Eye (tissue), 1 donor: ENCODE measurements at places on chromosomes 5 and 9.

- DNase-seq, result no peak
Observed at GRCh38 chr5:35067985-35068384, 20.2 kb upstream of the AGXT2 start.

GRCh38 chr9:107274953-107275422, 8.1 kb upstream of the RAD23B start:
- peak; percentile 42 for DNase-seq

- DNase-seq, result peak; percentile 69
Observed at GRCh38 chr9:104860263-104860662, 67.7 kb downstream of the ABCA1 start.

DNA sequence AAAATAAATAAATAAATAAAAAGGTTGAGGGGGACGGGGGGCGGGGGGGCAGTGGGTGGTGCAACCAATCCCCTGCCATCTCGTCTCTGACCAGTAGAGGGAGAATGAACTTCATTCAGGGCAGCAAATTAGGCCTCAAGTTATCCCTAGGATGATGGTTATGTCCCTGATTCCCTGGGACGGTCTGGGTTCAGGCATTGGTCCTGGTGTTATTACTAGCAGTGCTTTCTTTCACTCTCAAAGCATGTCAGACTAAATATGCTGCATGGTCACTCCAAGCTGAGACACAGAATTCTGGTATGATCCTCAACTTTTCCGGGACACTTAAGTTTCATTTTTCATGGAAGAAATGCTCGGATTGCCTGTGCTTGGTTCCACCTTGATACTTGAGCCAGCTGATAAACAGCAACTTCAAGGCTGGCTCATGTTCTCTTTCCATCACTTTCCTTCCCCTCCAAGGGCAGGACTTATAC, 59.4 kb downstream of the DAP start:
- peak; percentile 73 for DNase-seq

DNA sequence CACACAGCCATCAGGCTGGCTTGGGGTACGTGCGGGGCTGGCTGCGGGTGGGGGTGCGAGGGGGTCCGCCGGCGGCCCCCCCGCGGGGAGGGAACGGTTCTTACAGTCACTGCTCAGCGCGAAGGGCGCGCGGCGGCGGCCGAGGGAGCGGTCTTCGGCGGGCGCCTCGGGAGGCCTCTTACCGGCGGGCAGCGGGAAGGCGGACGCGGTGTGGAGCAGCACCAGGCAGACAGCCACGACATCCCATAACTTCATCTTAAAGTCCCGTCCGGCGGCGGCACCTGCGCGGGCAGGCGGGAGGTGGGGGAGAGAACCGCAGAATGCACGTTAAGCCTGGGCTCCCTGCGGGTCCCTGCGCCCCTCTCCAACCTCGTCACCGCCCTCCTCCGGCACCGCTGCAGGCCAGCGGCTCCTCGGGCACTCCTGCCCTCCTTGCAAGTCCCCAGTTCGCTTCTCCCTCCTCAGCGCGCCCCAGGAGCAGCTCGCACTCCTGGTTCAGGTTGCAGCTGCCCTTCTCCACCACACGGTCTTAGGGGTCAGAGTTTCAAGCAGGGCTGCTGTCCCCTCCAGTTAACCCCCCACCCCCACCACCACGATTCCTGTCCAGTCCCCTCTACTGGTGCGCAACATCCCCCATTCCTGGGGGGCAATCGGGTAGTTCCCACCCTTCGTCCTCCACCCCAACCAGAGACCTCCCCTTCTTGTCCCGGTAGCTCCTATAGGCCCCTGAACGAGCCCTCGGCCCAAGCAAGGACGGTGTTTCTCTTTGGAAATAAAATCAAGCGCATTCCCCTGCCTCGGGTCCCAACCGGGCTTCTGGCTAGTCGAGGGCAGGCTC, 5.1 kb downstream of the GDNF start:
- peak; percentile 68 for DNase-seq

DNA sequence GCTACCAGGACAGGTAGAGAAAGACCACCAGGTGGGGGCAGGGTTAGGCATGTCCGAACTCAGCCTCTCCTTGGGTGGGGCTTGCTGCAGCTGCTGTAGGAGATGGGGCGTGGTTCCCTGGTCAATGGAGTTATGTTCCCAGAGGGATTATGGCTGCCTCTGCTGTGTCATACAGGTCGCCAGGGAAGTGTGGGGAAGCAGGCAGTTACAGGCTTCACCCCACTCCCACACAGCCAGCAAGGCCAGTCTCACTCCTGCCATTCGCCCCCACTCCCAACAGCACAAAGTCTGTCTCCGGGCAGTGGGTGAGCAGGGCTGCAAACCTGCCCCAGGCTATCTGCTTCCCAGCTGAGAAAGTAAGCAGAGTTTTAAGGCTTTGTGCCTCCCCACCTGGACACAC, 20.0 kb upstream of the CEP72 start:
- no peak for DNase-seq

DNA sequence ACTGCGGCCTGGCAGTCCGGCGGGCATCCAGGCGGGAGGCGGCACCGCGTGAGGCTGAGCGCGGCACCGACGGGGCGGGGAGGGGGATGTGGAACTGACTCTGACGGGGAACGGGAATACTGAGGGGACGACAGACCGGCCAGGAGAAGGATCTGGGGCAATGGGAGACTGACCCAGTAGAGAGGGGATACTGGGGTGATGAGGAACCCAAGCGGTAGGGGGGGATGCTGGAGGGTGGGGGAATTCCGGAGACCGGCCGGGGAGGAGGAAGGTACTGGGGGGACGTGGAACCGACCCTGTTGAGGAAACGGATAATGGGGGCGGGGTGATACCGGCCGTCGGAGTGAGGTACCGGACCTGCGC, 423 bp downstream of the IPPK start:
- no peak for DNase-seq

- DNase-seq, result no peak
Observed at GRCh38 chr5:14855366-14855765, 16.2 kb downstream of the ANKH start.

DNA sequence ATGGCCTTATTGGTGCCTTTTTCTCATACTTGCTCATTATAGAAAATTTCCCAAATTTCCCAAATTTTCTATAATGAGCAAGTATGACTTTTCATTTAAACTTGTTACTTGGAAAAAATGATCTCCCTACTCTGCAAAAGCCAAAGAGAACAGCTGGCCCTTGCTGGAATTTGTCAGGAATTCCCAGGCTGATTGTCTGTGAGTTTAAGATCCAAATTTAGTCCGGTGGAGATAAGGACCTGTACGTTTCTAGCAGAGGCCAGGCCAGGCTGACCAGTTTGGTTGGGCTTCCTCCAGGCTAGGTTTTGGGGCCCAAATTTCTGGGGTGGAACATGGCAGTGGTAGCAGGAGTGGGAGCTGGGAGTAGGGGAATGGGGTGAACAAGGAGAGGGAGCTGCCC, 51.9 kb downstream of the NEURL1B start:
- DNase-seq, result no peak

- DNase-seq, result no peak
Observed at GRCh38 chr5:108238936-108239887, 142.7 kb downstream of the FBXL17 start.

- DNase-seq, result peak; percentile 75
Observed at GRCh38 chr9:136769710-136770191, 5.4 kb upstream of the LCN15 start.

DNA sequence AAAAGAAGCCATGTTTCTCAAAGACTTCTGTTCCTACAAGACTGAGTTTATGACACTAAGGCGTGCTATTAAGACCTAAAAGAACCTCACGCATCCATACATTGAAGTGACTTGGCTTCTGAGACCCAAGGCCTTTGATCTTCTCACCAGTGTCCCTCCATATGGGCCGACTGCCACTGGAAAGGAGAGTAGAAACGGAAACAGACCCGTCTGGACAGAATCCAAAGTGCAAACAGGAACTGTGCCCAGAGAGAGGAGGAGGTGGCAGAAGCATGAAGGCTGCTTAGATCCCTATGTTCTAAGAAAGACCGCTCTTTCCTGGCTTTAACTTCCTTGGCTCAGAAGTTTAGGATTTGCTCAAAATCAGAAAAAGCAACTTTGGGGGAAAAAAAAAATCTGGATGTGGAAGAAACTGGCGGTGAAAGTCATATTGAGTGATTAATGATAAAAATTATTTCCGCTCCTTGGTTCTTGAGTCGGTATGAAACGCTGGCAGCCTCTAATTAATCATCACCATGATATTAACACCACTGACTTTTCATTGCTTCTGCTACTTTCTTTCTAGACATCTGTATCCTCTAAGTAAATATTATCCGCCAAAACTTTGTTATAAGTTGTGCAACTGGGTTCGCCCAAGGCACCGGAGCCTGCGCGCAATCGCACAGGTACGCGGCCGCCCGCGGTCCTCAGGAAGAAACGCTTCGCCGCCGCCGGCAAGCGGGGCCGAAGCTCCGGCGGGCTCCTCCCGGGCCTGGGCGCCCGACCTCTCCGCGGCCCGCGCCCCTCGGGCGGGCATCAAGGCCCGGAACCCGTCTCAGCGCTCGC, 726 bp downstream of the DAP start:
- peak; percentile 77 for DNase-seq

DNA sequence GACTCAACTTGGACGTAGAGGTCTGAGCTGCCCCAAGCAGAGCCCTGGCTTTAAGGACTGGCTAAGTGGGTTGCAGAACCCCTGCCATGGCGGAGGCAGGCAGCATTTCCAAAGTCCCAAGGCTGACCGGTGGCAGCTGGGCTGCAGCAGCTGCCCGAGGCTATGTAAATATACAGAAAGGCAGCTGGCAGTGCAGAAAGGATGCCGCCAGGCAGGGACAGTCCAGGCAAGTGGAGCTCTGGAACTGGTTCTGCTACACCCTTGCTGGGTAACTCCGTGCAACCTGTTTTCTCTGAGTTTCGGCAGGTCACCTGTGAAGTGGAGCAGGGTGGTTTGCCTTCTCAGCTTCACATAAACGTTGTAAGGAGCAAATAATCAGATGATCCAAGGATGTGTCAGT, 46.0 kb downstream of the SHB start:
- peak; percentile 75 for DNase-seq

DNA sequence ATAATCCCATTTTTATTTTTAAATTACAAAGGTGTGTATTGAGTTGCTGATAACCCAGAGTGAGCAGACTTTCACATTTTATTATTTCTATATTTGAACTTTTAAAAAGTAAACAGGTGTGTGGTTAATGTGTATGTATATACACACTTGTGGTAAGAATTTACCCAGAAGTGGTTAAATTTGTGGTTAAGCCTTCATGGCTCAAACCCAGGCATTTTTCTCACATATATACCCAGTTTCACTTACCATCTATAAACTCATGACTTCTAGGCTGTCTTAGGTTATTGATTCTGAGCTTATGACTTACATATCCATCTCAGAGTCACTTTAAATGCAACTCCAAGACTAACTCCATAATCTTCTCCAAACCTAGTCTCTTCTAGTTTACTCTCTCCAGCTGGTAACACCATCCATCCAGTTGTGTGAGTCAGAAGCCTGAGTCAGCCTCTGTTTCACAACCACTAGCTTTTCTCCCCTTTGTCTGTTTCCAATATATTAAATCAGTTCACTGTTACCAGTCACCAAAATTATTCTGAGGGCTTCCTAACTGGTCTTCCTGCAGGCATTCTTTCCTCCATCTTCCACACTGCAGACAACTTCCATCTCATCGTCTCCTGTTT, 20.2 kb downstream of the ZBED3 start:
- DNase-seq, result no peak

DNA sequence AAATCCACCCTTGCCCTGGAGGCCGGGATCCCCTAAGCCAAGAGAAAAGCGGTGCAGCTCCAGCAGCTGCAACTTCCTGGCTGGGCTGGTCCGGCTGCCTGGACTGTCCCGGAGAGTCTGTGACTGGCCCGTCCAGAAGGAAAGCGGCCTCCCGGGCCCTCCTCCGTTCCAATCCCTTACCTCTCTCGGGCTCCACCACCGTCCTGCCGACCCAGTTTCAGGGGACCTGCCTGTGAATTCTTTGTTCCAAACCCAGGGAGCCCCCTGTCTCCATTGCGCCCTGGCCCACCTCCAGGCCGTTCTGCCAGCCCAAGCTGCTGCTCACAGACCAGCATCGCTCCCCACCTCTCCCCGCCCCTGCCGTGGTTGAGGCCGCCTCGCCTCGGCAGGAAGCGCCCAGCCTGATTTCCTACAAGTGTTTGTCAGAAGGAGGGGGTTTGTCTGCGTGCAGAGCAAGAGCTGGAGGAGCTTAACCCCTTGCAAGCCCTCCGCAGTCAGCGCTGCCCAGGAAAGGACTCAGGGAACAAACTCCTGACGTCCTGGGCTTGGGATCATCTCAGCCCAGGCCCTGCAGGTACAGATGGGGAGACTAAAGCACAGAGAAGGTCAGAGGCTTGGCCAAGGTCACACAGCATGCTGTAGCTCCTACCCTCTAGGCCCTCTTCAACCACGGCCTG, at the start of gene AKNA:
Gene AKNA, minus strand, starts transcription at position 303 of the 677 bp plus-strand sequence. CDS start 6,649 bp downstream, outside the sequence.
- peak; percentile 88 for DNase-seq

GRCh38 chr5:621341-621761, 9.2 kb downstream of the CEP72 start:
- DNase-seq, result no peak

- DNase-seq, result no peak
Observed at GRCh38 chr5:60510663-60511062, 189.3 kb downstream of the DEPDC1B start.

GRCh38 chr9:75692309-75692708, 198.2 kb upstream of the PCSK5 start:
- DNase-seq, result no peak

- DNase-seq, result no peak
Observed at GRCh38 chr9:105281926-105282325, 37.5 kb downstream of the SLC44A1 start.
